ENCODE measurements at places on chromosomes 12 and 14.

- no peak for DNase-seq
These were observed 793.3 kb downstream of the DIO2 start for GRCh38 chr14:79417961-79418360.

GRCh38 chr14:22811722-22812121 lies 3.5 kb downstream of the SLC7A7 start:
- DNase-seq = no peak

GRCh38 chr12:121980892-121981272 lies 40.8 kb upstream of the BCL7A start:
- no peak for DNase-seq

GRCh38 chr12:26233631-26234030 lies 38.3 kb downstream of the SSPN start:
- no peak for DNase-seq

GRCh38 chr14:35043046-35043445 lies 3.0 kb upstream of the FAM177A1 start:
- DNase-seq = no peak

GRCh38 chr14:22986508-22987054 lies 4.2 kb upstream of the AJUBA start:
- peak; percentile 87 for DNase-seq

DNA sequence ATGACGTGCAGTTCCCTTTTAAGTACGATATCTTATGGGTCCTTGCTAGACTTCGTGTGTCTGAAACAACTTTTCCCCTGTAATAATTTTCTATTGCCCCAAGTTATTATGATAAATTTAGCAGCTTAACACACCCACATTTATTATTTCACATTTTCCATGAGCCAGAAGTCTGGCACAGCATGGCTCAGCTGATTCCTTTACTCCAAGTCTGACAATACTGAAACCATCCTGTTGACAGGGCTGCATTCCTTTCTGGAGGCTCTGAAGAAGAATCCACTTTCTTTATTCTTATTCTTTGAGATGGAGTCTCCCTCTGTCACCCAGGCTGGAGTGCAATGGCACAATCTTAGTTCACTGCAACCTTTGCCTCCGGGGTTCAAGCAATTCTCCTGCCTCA lies 80.9 kb downstream of the DENND5B start:
- no peak for DNase-seq

DNA sequence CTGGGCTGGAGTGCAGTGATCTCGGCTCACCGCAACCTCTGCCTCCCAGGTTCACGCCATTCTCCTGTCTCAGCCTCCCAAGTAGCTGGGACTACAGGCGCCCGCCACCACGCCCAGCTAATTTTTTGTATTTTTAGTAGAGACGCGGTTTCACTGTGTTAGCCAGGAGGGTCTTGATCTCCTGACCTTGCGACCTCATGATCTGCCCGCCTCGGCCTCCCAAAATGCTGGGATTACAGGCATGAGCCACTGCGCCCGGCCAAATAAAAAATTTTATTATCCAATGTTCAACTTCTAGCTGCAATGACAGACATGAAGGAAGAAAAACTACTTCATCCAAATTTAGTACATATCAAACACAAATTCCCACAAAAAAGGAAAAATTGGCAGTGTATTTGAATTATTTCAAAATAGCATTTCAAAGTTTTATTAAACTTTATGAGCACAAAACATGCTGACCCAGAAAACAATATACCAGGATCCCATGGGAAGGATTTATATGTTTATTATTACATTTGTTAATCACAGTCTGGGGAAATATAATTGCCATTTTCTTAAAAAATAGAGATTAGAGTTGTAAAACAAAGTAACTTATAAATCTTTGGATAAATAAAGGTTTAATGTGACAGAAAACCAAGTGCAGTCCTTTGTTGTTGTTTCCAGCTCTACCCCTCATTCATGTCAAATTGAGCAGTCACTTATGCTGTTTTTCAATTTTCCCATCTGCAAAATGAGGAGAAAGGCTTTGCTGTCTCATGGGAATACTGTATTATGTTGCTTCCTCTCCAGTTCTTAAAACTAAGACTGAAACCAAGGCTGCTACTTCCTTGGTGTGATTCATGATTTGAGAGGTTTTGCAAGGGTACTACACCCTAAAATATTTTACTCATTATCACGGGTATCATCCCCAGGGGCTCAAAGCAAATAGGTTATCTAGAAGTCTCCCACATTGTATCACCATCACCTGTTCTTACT lies 155.2 kb upstream of the AVPR1A start:
- no peak for DNase-seq

DNA sequence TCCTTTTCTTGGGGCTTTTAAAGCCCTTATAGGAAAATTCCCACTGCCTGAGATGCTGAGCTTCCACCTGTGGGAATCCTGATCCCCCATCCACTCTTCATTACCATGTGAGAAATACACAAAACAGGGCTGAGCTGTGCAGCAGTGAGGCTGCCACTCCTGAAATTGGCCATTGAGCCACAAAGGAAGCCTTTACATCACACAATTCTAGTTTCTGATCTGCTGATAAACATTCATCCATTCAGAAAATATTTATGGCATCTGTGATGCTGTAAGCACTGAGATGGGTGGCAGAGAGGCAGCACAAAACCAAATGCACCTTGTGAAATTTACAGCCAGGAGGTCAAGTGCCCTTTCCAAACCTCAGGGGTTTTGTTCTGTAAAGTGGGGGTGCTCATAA lies 26.2 kb upstream of the CMKLR1 start:
- no peak for DNase-seq

GRCh38 chr14:84991021-84991420 lies 538.9 kb upstream of the FLRT2 start:
- DNase-seq = no peak

DNA sequence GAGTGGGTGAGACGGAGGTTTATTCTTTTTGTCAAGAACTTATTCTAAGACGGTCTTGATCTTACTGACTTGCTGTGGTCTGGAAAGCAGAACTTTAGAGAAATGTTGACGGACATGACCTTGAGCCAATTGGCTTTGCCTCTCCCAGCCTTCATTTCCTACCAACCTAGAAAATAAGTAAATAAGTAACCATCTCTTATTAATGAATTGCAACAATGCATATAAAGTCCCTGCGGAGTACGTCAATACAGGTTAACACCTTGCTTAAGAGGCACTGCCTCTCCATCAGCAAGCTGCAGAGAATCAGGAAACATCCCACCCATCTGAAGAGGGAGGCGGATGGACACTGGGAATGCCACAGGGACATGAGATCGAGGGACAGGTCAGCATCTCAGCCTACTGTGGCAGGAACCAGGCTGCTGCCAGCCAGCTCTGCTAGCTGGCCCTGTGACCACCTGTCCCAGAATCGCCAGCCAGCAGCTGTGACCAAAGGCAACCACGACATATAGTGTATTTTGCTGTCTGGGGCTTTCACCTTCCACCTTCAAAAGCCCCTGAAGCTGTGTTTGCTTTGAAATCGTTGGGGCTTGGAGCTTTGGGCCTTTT lies 208.3 kb downstream of the BCL11B start:
- no peak for DNase-seq

GRCh38 chr14:33837943-33838683 lies 112.8 kb downstream of the EGLN3 start:
- DNase-seq = no peak

GRCh38 chr14:94747739-94748138 lies 22.2 kb downstream of the GSC start:
- DNase-seq = no peak

- no peak for DNase-seq
These were observed 25.9 kb upstream of the NR2C1 start for GRCh38 chr12:95099270-95099790.

All from hematopoietic multipotent progenitor cell treated with erythropoietin and hydrocortisone succinate and interleukin-3 and kit ligand, for 8 days (in vitro differentiated cells).